Activated gamma-delta T cell treated with anti-CD3 and anti-CD28 coated beads, Interleukin-2, amount 50 U/mL, for 16 hours (primary cell): ENCODE measurements at places on chromosomes 1 and 21.

DNA sequence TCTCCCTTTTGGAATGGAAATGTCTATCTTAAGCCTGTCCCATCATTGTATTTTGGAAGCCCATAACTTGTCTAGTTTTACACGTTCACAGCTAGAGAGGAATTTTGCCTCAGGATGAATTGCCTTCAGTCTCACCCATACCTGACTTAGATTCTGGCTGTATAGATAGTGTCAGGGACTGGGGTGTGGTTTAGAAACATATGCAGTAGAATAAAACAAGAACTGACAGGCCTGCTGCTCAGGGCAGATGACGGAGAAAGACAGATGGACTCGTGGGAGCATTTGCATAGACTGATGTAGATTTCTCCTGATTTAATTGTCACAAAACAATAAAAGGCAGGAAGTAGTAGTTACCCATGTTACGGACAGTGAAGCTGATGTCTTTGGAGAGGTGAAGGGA lies 166.7 kb downstream of the UCK2 start:
- DNase-seq: no peak

DNA sequence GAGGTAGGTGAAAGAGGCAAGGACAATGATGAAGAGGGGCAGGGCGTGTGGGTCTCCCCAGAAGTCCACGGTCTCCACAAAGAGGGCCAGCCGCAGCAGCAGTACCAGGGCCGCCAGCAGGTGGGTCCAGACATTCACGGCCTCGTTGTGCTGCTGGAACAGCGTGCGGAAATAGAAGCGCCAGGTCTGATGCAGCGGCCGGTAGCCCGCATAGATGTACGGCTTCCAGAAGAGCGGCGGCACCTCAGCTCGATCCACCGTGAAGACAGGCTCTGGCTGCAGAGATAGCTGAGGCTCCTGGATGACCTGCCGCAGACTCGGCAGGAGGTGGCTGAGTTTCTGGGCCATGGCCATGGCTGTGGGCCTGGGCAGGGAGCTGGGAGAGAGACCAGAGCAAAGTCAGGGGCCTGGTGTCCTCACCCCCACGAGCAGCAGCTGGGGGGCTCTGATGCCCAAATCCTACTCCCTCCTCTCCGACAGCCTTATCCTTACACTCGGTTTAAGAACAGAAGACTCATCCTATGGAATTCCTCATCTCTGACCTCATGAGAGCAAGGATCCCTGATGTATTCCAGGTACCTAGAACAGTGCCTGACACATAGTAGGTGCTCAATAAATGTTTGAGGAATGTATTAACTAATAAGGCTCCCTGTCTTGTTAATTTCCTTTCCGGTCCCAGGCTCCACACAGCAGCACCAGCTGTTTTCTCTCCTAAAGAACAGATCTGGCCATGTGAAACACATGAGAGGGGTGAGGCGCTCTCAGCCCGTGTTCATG lies 4.4 kb upstream of the AUNIP start:
- DNase-seq: no peak

GRCh38 chr1:7644961-7645750 lies 125.9 kb upstream of the VAMP3 start:
- no peak for DNase-seq

DNA sequence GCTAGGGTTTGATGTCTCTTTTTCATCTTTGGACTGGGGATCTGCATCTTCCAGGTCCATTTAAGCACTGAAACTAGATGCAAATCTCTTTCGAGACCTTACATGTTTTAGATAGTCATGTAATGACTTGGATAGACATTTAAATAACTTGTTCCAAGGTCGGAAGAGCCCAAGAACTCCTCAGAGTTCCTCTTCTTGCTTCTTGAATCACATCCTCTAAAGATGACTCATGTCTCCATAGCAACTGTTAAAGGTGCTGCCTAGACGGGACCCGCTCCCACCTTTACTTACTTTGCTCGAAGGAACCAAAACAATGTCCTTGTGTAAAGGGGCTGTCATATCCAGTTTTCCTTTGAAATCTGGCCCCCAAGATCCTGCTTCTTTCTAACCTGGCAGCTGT lies 130.0 kb downstream of the EDEM3 start:
- no peak for DNase-seq

GRCh38 chr1:243415663-243416408 lies 160.0 kb downstream of the SDCCAG8 start:
- DNase-seq: no peak

- DNase-seq: no peak
These were observed 9.2 kb downstream of the ZBTB48 start for GRCh38 chr1:6588893-6589520.

GRCh38 chr21:14734191-14734590 lies 188.1 kb upstream of the SAMSN1 start:
- no peak for DNase-seq

GRCh38 chr1:90946630-90947029 lies 75.2 kb downstream of the ZNF644 start:
- no peak for DNase-seq

DNA sequence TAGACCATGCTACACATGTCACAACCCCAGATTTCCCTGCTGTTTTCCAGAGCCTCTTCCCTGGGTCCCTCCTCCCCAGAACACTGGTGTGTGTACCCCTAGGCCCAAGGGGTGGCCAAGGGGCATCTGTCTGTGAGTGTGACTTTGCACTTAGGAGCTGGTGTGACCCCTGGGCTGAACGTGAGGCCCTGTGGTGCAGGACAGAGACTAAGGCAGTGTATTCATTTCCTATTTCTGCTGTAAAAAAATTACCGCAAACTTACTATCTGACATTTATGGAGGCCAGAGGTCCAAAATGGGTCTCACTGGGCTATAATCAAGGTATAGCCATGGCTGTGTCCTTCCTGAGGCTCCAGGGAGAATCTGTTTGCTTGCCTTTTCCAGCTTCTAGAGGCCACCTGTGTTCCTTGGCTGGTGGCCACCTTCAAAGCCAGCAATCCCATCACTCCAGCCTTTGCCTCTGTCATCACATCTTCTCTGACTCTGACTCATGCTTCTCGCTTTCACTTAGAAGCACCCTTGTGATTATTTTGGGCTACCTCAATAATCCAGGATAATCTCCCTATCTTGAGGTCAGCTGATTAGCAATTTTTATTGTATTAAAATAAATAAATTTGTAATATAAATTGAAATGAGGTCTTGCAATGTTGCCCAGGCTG lies 24.0 kb upstream of the ELOA start:
- DNase-seq: no peak

GRCh38 chr21:14989359-14989758 lies 75.4 kb downstream of the NRIP1 start:
- DNase-seq: no peak

DNA sequence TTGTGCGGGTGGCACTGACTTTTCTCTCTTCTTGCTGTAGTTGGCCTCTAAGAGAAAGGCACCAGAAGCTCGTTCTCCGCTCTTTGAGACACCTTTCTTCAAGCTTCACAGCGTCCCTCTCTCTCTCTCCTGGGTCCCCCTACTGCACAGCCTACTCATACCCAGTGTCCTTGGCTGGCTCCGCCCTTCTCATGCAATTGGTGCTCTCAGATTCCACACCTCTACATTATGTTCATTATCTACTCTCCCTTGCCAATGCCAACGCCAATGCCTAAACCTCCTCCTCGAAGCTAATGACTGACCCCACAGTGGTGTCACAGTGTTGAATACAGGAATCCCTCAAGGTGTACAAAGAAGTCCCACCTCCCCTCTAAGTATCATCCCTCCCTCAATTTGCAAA lies 4.8 kb upstream of the DNAJC28 start:
- no peak for DNase-seq

DNA sequence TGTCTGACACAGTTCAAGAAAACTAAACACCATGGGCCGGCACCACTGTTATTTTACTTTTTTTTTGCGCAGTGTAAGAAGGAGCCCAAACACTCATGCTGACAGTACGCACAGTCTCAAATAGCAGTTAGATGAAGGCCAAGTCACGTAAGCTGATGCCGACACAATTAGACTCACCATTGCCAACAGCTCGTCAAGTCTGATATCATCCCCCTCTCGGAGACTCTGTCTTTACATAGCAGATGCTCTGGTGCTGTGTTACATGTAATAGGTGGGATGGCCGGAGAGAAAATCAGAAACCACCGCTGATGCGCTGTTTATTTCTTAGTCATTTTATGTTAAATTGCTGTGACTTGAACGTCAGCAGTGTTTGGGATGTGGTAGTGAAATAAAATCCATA lies 49.3 kb downstream of the TGFB2 start:
- no peak for DNase-seq

- DNase-seq: no peak
These were observed 27.4 kb downstream of the RRP15 start for GRCh38 chr1:218312509-218312908.

DNA sequence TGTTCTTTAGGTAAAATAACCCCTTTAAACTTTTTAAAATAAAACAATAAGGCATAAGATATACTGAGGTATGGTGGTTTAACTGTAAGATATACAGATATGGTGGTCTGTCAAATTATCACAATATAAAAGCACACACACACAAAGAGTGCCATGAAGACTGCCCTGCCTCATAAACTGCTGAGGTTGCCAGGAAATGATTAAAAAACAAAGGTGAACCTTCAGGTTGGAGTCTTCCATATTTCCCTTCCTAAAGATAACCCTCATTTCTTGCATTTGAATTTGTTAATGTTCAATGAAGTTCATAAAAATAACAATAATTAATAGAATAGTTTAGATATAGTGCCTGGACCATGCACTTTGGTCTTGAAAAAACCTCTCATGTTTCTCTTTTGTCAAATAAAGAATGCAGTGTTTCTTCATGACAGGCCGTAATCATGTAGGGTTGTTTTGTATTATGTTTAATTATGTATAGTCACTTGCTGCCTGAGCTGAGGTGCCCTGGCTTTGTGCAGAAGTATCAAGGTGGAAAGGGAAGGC lies 123.6 kb upstream of the B3GALT2 start:
- no peak for DNase-seq

GRCh38 chr1:3062616-3063378 lies 6.2 kb upstream of the PRDM16 start:
- no peak for DNase-seq

DNA sequence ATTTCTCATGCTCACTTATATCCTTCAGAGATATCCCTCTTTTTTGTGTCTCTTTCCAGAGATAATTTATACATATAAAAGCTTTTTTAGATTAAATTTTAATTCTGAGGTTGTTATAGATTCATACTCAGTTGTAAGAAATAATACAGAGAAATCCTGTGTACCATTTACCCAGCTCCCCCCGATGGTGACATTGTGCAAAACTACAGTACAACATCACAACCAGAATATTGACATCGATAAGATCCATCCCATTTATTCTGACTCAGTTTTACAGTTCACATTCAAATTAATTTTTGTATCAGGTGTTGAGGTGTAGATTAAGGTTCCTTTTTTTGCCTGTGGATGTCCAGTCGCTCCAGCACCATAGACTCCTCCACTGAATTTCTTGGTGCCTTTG lies 14.3 kb downstream of the DMRTB1 start:
- DNase-seq: no peak

GRCh38 chr1:24720152-24720551 lies 25.1 kb upstream of the CLIC4 start:
- DNase-seq: no peak

DNA sequence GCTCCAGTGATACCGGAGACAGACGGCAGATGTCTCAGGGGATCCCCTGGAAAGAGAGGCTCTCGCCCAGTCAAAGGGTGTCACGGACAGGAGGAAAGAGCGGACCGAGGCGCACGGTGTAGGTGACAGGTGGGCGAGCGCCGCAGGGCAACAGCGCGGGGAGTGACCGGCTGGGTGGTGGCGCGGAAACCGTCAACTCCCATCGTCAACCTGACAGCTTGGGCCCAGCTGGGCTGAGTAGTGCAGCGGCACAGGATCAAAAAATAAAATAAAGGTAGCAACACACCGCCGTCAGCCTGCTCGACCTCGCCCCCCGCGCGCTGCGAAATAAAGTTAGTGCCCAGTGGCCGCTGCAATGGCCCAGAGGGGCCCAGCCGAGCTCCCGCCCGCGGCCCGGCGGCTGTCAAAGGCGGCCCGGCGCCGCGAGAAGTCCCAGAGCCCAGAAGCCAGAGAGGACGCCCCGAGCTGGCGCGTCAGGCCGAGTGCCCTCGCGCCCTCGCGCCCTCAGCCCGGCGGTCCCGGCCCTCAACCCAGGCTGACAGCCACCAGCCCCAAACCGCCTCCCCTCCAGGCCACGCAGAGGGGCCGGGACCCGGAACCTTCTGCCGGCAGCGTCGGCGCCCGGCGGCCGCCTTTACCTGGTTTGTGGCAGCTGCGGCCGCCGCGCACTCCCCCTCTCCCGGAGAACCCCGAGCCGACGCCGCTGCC lies at the start of gene LYST:
Gene LYST (minus strand): TSS at position 702 of the 708 bp plus-strand sequence. CDS start 36,489 bp downstream, outside the sequence.
- peak; percentile 36 for DNase-seq

DNA sequence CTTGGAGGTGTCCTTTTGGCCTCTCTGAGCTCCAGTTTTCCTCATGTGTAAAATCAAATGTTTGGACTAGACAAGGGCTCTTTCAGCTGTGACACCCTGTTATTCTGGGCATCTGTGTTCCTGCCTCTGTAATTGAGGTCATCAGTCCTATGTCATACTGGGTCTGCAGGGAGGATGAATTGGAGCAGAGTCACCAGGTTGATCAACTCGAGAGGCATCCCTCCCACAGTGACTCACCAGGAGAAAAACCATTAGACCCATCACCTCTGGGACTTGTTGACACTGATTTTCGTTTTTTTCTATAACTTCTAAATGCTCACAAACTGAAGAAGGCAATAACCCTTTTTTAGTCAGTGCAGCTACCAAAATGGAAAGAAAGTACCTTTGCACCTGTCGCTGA lies 82.2 kb downstream of the ST6GALNAC5 start:
- DNase-seq: no peak

GRCh38 chr1:214318956-214319736 lies 38.2 kb downstream of the SMYD2 start:
- DNase-seq: no peak

DNA sequence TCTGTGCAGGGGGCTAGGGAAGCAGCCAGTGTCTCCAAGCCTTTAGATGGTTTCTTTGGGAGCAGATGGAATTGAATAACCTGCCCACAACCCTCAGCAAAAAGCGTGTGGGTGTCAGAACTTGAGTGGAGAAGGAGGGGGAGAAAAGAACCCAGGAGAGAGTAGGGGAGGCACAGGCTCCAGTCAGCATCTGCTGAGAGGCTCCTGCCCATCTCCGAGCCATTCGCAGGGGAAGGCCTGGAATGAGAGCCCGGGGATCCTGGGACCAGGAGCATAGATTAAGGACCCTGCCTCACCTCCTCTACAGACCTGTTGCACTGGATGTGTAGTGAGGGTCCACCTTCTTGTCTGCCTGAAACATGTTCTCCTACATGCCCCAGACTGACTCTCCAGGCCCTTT lies 16.3 kb downstream of the TMEM81 start:
- no peak for DNase-seq

GRCh38 chr21:21238629-21239400 lies 240.6 kb downstream of the NCAM2 start:
- DNase-seq: no peak

DNA sequence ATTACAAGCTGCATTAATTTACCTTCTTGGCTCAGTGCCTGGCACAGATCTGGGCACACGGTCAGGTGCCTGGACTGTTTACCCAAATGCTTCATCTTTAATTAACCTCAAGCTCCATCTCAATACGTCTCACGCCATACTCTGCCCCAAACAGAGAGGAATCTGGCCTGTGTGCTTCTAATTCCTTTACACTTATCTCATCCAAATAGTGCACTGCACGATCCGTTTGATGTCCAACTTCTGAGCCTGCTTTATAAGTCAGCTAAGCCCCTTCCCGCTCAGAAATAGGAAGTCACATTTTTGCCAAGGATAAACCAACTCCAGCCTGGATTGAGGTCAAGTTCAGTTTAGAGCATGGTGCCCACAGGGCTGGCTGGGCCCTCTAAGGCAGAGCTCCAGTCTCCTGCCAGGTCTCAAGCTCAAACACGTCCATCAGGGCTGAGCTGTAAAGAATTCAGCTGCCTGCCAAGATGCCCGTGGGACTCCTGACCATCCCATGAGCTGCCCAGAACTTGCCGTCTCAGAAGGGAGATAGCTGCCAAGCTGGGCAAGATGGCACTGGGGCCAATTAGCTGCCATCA lies 233.5 kb downstream of the TRABD2B start:
- no peak for DNase-seq
